ENCODE measurements at places on chromosomes 12 and 14.

- H3K4me3 ChIP-seq = no peak overlapping the region
- H3K4me1 ChIP-seq = no peaks in the 10 kb centered on the region
- no peak overlapping the region for H3K27ac ChIP-seq
- no peaks in the 10 kb centered on the region for H3K36me3 ChIP-seq
- no peaks in the 10 kb centered on the region for H3K27me3 ChIP-seq
- no peak for DNase-seq
These were observed 80.4 kb downstream of the KCNC2 start for GRCh38 chr12:75129275-75129674.

- H3K4me3 ChIP-seq = no peak overlapping the region
- H3K4me1 ChIP-seq = no peaks in the 10 kb centered on the region
- H3K27me3 ChIP-seq = no peaks in the 10 kb centered on the region
- H3K36me3 ChIP-seq = peaks cover 16% of the 10 kb centered on the region
- no peak overlapping the region for H3K27ac ChIP-seq
- DNase-seq = peak; percentile 75
These were observed 62.6 kb downstream of the DCAF5 start for GRCh38 chr14:69090187-69090789.

GRCh38 chr14:21703357-21704326 lies 30.0 kb upstream of the OR4E1 start:
- peak; percentile 96 for DNase-seq
- H3K27ac ChIP-seq = peak overlapping the region; percentile 87
- H3K36me3 ChIP-seq = no peaks in the 10 kb centered on the region
- peaks cover 13% of the 10 kb centered on the region for H3K27me3 ChIP-seq
- peak overlapping the region; percentile 49 for H3K4me3 ChIP-seq

DNA sequence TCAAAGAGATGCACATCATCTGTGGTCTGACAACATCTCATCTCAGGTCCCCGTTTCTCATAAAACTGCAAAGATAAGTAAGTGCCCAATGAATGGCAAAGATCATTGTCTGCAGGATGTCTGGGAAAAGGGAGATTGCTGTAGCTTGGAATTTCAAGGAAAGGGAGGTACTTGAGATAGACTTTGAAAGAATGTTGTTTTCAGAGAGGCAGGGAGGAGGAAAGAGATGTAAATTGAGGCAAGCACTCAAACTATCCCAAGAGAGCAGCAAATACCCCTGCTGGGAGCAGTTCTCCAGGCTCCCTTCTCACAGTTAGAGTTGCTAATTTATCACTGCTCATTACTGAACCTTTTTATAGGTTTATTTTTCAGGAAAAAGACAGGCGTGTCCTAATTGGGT lies 107.1 kb downstream of the MYRFL start:
- H3K27me3 ChIP-seq = no peaks in the 10 kb centered on the region
- peaks cover 47% of the 10 kb centered on the region for H3K4me1 ChIP-seq
- no peak for DNase-seq
- H3K36me3 ChIP-seq = no peaks in the 10 kb centered on the region
- H3K27ac ChIP-seq = no peak overlapping the region

DNA sequence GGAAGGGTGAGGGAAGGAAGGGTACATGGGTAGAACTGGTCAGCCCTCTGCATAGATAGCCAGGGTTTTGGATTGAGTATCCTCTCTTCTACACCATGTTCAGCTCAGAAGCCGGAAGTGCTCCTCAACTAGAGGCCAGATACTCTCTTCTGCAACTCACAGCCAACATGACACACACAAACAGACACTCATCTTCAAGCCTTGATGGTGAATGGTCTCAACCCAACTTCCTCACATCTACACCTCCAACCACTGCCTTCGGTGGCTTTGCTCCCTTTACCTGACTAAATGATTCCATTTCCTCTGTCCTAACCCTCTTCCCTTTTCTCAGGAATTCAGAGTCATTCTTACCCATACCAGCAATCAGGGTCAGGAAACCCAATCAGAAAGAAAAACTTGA lies 7.6 kb upstream of the FKBP11 start:
- peaks cover 35% of the 10 kb centered on the region for H3K36me3 ChIP-seq
- no peaks in the 10 kb centered on the region for H3K27me3 ChIP-seq
- no peak overlapping the region for H3K27ac ChIP-seq
- H3K4me1 ChIP-seq = no peaks in the 10 kb centered on the region

- DNase-seq = no peak
- no peaks in the 10 kb centered on the region for H3K27me3 ChIP-seq
- no peak overlapping the region for H3K4me3 ChIP-seq
- H3K36me3 ChIP-seq = peaks cover 16% of the 10 kb centered on the region
These were observed 117.2 kb downstream of the SAMD4A start for GRCh38 chr14:54683882-54684794.

DNA sequence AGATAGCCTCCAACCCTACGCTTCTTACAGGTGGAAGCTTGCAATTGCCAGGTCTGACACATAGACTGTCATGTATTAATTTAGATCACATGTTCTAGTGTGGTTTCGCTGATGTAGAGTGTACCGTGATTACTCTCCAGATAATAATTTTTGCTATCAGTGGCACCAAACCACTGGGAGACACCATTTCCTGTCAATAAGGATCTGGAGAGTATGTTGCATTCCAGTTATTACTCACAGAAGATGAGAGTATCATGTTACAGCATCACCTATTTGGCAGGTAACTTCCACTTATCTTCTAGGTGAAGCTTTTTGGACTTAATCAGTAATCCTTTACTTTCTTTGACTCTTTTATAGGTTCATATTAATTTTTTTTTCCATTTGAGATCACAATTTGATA lies 147.2 kb downstream of the HELB start:
- no peaks in the 10 kb centered on the region for H3K27me3 ChIP-seq
- H3K27ac ChIP-seq = no peak overlapping the region
- no peaks in the 10 kb centered on the region for H3K36me3 ChIP-seq
- no peak for DNase-seq

GRCh38 chr12:16472631-16473030 lies 125.2 kb downstream of the MGST1 start:
- H3K27ac ChIP-seq = no peak overlapping the region
- H3K4me1 ChIP-seq = no peaks in the 10 kb centered on the region
- no peak for DNase-seq
- H3K36me3 ChIP-seq = no peaks in the 10 kb centered on the region
- H3K4me3 ChIP-seq = no peak overlapping the region
- H3K27me3 ChIP-seq = no peaks in the 10 kb centered on the region

DNA sequence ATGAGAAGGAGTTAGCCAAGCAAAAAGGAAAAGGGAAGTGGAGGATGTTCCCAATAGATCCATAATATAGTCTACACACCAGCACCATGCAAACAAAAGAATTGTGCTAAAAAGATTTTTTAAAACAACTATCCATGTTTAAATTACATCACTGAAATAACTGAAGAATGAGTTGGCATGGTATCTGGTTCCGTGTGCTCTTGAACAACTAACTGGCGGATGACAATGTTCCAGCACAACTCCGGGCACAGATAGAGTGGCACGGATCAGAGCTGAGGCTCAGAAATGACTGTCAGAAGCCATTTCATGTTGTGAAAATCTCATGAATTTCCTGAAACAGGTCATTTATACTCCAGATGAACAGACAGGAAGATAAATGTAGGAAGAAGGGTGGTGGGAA lies 153.1 kb downstream of the HMGA2 start:
- H3K27me3 ChIP-seq = no peaks in the 10 kb centered on the region
- H3K27ac ChIP-seq = no peak overlapping the region
- no peaks in the 10 kb centered on the region for H3K36me3 ChIP-seq
- peak; percentile 2 for DNase-seq

GRCh38 chr14:68816183-68816942 lies 23.5 kb upstream of the ZFP36L1 start:
- H3K36me3 ChIP-seq = no peaks in the 10 kb centered on the region
- H3K4me3 ChIP-seq = peak overlapping the region; percentile 72
- H3K4me1 ChIP-seq = peaks cover 53% of the 10 kb centered on the region

DNA sequence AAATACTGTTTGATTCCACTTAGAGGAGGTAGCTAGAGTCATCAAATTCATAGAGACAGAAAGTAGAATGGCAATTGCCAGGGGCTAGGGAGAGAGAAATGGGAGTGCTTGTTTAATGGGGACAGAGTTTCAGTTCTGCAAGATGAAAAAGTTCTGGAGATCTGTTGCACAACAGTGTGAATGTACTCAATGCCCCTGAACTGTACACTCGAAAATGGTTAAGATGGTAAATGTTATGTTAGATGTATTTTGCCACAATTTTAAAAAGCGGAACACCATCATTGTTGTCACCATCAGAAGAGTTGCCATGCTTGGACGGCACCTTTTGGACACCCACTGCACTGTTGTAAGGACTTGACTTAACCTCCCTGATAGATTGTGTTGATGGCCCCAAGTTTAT lies 106.9 kb downstream of the SCARB1 start:
- no peak for DNase-seq
- no peaks in the 10 kb centered on the region for H3K27me3 ChIP-seq
- peaks cover 7% of the 10 kb centered on the region for H3K36me3 ChIP-seq

- H3K4me3 ChIP-seq = peak overlapping the region; percentile 70
- no peaks in the 10 kb centered on the region for H3K36me3 ChIP-seq
- no peaks in the 10 kb centered on the region for H3K27me3 ChIP-seq
- no peak overlapping the region for H3K27ac ChIP-seq
- H3K4me1 ChIP-seq = peaks cover 45% of the 10 kb centered on the region
These were observed 5.9 kb downstream of the GSG1 start for GRCh38 chr12:13097491-13098011.

DNA sequence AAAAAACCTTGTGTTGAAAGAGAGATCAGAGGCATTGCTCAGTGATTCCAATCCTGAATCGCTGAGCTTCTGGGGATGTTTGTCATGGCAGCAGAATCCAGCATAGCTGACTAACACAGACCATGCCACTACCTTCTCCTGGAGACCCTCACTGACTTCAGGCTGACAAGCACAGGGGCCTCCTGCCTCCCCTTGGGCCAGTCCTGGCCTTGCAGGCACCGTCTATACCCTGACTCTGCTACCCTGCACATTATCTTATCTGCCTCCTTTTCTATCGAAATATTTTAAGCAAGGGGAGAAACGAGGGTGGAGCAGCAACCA lies 139.8 kb downstream of the KIF26A start:
- no peak overlapping the region for H3K27ac ChIP-seq
- H3K4me3 ChIP-seq = no peak overlapping the region
- no peaks in the 10 kb centered on the region for H3K27me3 ChIP-seq
- H3K36me3 ChIP-seq = no peaks in the 10 kb centered on the region

GRCh38 chr12:107553211-107553765 lies 132.3 kb upstream of the PWP1 start:
- H3K27ac ChIP-seq = no peak overlapping the region
- no peaks in the 10 kb centered on the region for H3K36me3 ChIP-seq
- no peak overlapping the region for H3K4me3 ChIP-seq
- no peaks in the 10 kb centered on the region for H3K27me3 ChIP-seq

DNA sequence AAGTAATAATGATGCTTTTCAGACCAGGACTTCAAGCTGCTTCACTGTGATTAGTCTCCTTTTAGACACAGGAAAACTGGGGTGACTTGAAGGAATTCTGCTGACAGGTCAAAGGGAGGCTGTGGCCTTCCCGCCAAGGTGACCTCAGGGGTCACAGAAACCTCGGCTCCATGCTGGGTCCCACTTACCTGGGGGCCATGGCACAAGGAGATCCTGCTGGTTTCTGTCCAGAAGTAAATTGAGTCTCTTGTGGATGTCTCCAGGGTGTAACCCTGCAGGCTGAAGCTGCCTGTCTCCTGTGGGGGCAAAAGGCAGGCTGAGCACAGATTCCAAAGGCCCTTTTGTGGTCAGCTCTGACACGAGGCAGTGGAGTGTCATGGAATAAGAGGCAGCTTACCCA lies 138.7 kb upstream of the MED13L start:
- H3K36me3 ChIP-seq = no peaks in the 10 kb centered on the region
- no peaks in the 10 kb centered on the region for H3K27me3 ChIP-seq
- no peak overlapping the region for H3K27ac ChIP-seq
- H3K4me3 ChIP-seq = no peak overlapping the region

- no peaks in the 10 kb centered on the region for H3K27me3 ChIP-seq
- H3K4me1 ChIP-seq = peaks cover 9% of the 10 kb centered on the region
- H3K27ac ChIP-seq = no peak overlapping the region
- no peak for DNase-seq
- no peaks in the 10 kb centered on the region for H3K36me3 ChIP-seq
- H3K4me3 ChIP-seq = peak overlapping the region; percentile 57
These were observed 1.3 kb downstream of the CHST11 start for GRCh38 chr12:104457746-104458693.

GRCh38 chr14:36582011-36582873 lies at the start of gene NKX2-8:
TSS of gene NKX2-8 (minus strand) at chr14:36582614. CDS start at chr14:36582389, 225 bp downstream.
- DNase-seq = no peak
- H3K27me3 ChIP-seq = no peaks in the 10 kb centered on the region
- no peaks in the 10 kb centered on the region for H3K36me3 ChIP-seq
- H3K4me1 ChIP-seq = no peaks in the 10 kb centered on the region

DNA sequence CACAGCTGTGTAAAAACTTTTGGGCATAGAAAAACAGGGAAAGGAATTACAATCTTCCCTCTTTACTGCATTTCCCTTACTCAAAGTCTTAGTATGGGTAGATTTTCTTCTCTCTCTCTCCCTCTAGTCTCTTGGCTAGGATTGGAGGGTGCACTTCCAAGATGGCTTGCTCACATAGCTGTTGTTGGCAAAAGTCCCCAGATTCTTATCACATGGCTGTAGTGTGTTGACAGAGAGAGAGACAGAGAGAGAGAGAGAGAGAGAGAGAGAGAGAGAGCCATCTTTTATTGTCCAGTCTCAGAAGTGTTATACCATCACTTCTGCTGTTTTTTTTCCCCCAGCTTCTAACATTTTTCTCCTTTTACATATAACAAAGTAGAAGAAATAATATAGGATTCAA lies 6.3 kb upstream of the OR4E2 start:
- H3K27ac ChIP-seq = no peak overlapping the region
- no peaks in the 10 kb centered on the region for H3K4me1 ChIP-seq

- peaks cover 34% of the 10 kb centered on the region for H3K4me1 ChIP-seq
- no peaks in the 10 kb centered on the region for H3K27me3 ChIP-seq
- no peak for DNase-seq
- H3K4me3 ChIP-seq = peak overlapping the region; percentile 72
These were observed 1.4 kb downstream of the NR4A1 start for GRCh38 chr12:52052468-52053186.

DNA sequence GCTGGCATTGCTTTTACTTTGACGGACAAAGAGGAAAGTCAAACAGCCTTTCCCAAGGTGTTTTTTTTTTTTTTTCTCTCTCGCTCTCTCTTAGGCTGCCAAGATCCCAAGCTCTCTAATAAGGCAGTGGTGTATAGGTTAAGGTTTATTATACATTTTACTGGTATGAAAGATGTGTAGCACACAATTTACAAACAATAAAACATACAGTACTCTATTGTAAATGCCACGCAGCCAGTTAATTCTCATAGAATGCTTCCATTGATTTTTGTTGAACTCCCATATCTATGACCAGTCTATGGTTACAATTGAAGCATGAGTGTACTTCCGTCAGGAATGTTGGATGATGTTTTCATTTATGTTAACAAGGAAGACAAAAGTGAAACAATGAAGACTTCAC lies 106.4 kb upstream of the GSC start:
- no peaks in the 10 kb centered on the region for H3K27me3 ChIP-seq
- no peaks in the 10 kb centered on the region for H3K36me3 ChIP-seq
- no peak overlapping the region for H3K4me3 ChIP-seq
- no peak for DNase-seq
- H3K4me1 ChIP-seq = no peaks in the 10 kb centered on the region

- H3K4me3 ChIP-seq = no peak overlapping the region
- no peaks in the 10 kb centered on the region for H3K4me1 ChIP-seq
- H3K36me3 ChIP-seq = no peaks in the 10 kb centered on the region
- H3K27ac ChIP-seq = no peak overlapping the region
- DNase-seq = no peak
These were observed 7.1 kb upstream of the CGRRF1 start for GRCh38 chr14:54502602-54503001.

GRCh38 chr12:69894800-69895383 lies 69.9 kb downstream of the MYRFL start:
- H3K27me3 ChIP-seq = no peaks in the 10 kb centered on the region
- peaks cover 29% of the 10 kb centered on the region for H3K4me1 ChIP-seq
- no peaks in the 10 kb centered on the region for H3K36me3 ChIP-seq
- no peak overlapping the region for H3K27ac ChIP-seq
